Activated naive CD8-positive, alpha-beta T cell treated with anti-CD3 and anti-CD28 coated beads, Interleukin-2, amount 10 ng/mL, durations not matched to agents 7 days and 5 days (primary cell): ENCODE measurements at places on chromosomes 4 and X. TPM values are rescaled to one million over a fixed set of nuclear protein-coding genes. Genes with fewer than 3 reads are reported as not detected.

GRCh38 chr4:42615131-42615763 lies 41.7 kb downstream of the ATP8A1 start:
- H3K27ac ChIP-seq, result no peak overlapping the region
- H3K4me1 ChIP-seq, result no peaks in the 10 kb centered on the region
- no peak for DNase-seq
- H3K4me3 ChIP-seq, result no peak overlapping the region
- H3K27me3 ChIP-seq, result no peaks in the 10 kb centered on the region

DNA sequence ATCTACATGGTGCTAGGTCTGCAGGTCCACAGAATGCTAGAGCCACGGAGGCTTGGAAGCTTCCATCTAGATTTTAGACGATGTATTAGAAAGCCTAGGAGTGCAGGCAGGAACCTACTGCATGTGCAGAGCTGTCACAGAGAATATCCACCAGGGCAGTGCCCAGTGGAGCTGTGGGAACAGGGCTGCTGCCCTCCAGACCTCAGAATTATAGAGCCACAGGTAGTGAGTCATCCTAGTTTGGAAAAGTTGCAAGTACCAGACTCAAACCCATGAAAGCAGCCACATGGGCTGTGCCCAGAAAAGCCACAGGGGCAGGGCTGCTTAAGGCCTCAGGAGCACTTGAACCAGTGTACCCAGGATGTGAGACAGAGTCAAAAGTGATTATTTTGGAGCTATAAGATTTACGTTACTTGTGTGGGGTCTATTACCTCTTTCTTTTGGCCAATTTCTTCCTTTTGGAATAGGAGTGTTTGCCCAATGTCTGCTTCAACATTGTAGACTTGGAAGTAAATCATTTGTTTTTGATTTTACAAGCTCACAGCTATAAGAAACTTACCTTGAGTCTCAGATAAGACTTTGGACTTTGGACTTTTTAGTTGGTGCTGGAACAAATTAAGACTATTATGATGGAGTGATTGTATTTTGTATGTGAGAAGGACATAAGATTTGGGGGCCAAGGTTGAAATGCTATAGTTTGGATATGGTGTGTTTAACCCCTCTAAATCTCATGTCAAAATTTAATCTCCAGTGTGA lies 143.5 kb upstream of the CHRDL1 start:
- H3K27me3 ChIP-seq, result peaks cover 2% of the 10 kb centered on the region
- DNase-seq, result no peak
- H3K4me3 ChIP-seq, result no peak overlapping the region
- H3K36me3 ChIP-seq, result no peaks in the 10 kb centered on the region
- no peak overlapping the region for H3K27ac ChIP-seq
- H3K4me1 ChIP-seq, result no peaks in the 10 kb centered on the region

DNA sequence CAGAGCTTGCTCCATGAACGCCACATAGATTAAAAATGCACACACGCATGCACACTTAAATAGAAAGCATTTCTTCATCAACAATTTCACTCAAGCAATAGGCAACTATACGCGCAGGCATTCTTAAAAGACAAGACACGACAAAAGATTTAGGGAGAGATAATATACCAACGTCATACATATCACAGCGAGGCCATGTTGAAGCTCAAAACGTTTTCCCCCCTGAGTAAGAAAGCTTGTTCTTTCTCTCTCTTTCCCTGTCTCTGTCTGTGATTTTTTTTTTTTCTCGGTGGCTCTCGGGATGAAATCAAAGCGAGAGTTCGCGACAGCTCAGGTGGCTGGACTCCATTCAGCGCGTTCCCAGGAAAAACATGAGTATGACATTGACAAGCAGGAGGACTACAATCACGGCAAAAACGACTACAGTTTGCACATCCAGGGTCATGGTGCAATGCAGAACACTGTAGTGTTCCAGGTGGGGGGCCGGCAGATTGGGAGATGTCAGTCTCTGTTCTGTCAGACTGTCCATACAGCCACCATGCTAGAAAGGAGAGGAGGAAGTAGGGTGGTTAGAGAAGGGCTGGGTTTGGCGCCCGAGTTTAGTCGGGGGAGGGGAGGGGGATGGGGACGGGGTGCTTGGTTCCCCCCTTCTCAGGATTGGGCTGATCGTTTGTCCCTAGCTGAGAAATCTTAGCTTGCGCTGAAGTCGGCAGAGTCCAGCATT lies 30.7 kb downstream of the ARHGEF9 start:
- peaks cover 5% of the 10 kb centered on the region for H3K36me3 ChIP-seq
- H3K27ac ChIP-seq, result peak overlapping the region; percentile 98
- no peak for DNase-seq
- no peaks in the 10 kb centered on the region for H3K27me3 ChIP-seq
- peak overlapping the region; percentile 95 for H3K4me3 ChIP-seq

DNA sequence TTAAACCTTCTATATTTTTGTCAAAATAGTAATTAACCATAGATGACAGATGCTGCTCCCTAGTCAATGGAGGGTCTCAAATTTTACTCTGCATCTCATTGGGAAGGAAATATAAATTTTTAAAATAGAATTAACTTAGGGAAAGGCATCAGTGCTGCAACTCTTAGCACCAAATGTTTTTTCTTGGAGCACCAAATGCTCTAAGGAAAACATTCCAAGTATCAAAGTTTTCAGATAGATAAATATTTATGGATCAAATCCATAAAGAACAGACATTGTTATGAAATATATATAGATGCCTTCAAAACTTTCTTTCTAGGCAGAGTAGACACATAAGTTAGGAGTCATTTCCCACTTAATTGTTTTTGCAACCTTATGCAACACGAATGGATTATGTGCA lies 168.7 kb downstream of the ANTXR2 start:
- peaks cover 8% of the 10 kb centered on the region for H3K36me3 ChIP-seq
- H3K27me3 ChIP-seq, result no peaks in the 10 kb centered on the region
- H3K4me1 ChIP-seq, result peaks cover 1% of the 10 kb centered on the region
- no peak overlapping the region for H3K27ac ChIP-seq
- no peak for DNase-seq

GRCh38 chr4:140057701-140058100 lies 96.3 kb downstream of the MAML3 start:
- no peak overlapping the region for H3K4me3 ChIP-seq
- no peak for DNase-seq
- H3K27me3 ChIP-seq, result no peaks in the 10 kb centered on the region

DNA sequence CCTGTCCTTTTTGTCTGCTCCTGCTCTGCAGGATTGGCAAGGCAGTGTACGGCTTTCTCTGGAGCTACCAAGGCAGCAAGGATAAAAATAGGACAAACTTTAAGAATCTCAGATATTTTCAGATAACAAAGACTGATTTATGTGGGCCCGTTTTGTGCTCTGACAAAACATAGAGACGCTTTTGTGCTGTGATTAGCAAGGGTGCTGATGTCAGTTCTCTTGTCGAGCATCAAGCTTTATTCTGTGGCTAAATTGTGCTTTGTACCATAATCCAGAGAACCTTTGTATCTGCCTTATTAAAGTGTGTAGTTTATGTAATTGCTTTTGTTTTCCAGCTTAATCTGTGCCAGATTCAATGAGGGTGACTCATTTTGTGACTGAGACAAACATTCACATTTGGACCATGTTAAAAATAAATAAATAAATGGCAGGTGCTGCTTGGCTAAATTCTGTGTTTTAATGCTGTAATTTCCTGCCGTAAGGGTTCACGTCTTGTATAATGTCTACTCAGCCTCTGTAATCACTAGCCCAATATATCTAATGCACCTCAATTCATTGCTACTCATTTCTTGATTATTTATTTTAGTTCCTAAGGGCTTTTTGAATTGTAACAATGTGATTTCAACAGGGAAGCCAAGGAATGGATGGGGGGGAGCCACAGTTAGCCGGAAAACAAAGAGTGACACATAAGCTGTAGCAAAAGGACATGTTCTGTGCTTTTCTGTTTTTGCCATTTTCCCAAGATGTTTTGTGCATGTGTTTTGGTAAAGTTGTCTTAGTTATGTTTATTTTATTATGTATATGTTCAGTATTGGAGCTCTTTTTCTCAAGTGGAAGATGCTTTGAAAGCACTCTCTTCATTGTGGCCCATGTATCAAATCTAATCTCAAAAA lies 75.1 kb downstream of the GAB1 start:
- no peak overlapping the region for H3K4me3 ChIP-seq
- DNase-seq, result no peak
- no peaks in the 10 kb centered on the region for H3K4me1 ChIP-seq
- peaks cover 14% of the 10 kb centered on the region for H3K27me3 ChIP-seq
- H3K27ac ChIP-seq, result no peak overlapping the region
- no peaks in the 10 kb centered on the region for H3K36me3 ChIP-seq

DNA sequence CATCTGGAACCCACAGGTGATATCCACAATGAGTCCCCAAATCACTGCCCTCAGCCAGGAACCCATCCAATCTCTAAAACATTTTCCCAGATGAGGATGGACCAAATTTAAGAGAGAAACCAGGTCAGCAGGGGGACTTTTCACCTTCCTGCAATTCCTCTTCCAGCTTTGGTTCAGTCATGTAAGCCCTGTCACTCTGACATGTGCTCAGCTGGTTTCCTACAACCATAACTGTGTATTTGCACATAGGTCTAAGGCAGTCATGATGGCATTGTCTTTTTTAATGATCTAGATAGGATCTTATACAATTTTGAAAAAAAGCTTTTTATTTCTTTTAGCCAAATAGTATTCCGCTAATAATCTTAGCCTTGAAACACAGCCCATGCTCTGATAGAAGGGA lies 6.5 kb downstream of the CXXC4 start:
- no peak for DNase-seq
- H3K36me3 ChIP-seq, result peaks cover 1% of the 10 kb centered on the region
- peaks cover 13% of the 10 kb centered on the region for H3K4me1 ChIP-seq

- H3K27ac ChIP-seq, result no peak overlapping the region
- no peaks in the 10 kb centered on the region for H3K36me3 ChIP-seq
- no peaks in the 10 kb centered on the region for H3K4me1 ChIP-seq
- no peaks in the 10 kb centered on the region for H3K27me3 ChIP-seq
Observed at GRCh38 chr4:92382128-92382527, 78.4 kb downstream of the GRID2 start.

GRCh38 chr4:174224550-174224949 lies 58.9 kb downstream of the FBXO8 start:
- no peaks in the 10 kb centered on the region for H3K36me3 ChIP-seq
- H3K27me3 ChIP-seq, result peaks cover 46% of the 10 kb centered on the region
- no peak overlapping the region for H3K27ac ChIP-seq
- no peak overlapping the region for H3K4me3 ChIP-seq

DNA sequence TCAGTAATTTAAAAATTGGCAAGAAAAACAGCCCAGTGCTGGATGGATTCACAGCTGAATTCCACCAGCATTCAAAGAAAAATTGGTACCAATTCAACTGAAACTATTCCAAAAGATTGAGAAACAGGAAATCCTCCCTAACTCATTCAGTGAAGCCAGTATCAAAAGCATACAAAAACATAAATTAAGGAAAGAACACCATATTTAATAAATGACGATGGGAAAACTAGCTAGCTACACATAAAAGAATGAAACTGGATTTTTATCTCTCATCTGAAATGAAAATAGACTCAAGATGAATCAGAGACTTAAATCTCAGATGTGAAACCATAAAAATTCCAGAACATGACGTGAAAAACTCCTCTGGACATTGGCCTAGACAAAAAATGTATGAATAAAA lies 516.8 kb upstream of the SPANXN1 start:
- no peaks in the 10 kb centered on the region for H3K36me3 ChIP-seq
- no peak overlapping the region for H3K4me3 ChIP-seq
- H3K4me1 ChIP-seq, result no peaks in the 10 kb centered on the region
- H3K27me3 ChIP-seq, result no peaks in the 10 kb centered on the region
- H3K27ac ChIP-seq, result no peak overlapping the region

DNA sequence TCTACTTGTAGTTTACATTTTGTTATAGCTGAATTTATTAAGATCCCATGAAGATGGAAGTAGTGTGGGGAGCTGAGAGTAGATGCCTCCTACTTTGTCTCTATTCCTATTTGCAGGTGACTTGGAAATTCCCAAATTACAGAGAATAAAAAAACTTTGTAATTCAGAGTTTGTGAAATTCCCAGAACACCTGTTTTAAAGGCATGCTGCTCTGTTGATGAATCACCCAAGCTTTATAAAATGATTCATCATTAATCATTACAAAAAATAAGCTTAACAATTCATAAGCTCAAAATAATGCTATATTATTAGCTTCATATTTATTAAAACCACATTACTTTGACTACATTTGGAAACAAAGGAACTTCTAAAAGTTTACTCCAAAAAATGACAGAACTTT lies 856.3 kb downstream of the RPA4 start:
- no peaks in the 10 kb centered on the region for H3K36me3 ChIP-seq
- H3K27me3 ChIP-seq, result peaks cover 5% of the 10 kb centered on the region
- DNase-seq, result no peak
- H3K4me3 ChIP-seq, result no peak overlapping the region
- no peak overlapping the region for H3K27ac ChIP-seq
- no peaks in the 10 kb centered on the region for H3K4me1 ChIP-seq

Gene F8A2
- not detected for total RNA-seq

Gene RAB39B
- 9.8 TPM for total RNA-seq

Gene SLC26A1
- total RNA-seq, result 0.25 TPM

Gene NAP1L3
- 2.7 TPM for total RNA-seq

Gene CTAG2
- total RNA-seq, result 21.0 TPM

Gene NAA11
- not detected for total RNA-seq
